ENCODE measurements at places on chromosomes 7 and 10. TPM values are rescaled to one million over a fixed set of nuclear protein-coding genes. Genes with fewer than 3 reads are reported as not detected.

DNA sequence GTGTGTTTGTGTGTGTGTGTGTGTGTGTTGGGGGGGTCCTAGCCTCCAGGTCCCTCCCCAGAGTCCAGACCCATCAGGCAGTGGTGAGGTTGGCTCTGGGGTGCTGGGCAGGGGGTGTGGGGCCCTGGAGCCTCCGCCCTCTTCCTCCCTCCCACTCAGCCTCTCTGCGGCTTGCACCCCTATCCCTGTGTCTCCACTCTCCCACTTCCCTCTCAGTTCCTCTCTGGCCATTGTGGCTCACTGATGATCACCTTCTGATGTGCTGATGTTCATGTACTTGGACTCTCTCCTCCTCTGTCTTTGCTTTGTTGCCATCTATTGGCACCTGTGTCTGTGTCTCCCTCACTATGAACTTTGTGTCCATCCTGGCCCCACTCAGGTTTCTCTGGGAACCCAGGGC is 298.7 kb downstream of the ZEB1 start:
- DNase-seq = no peak
- no peak overlapping the region for H3K27ac ChIP-seq
- H3K4me1 ChIP-seq = no peaks in the 10 kb centered on the region
- no peaks in the 10 kb centered on the region for H3K36me3 ChIP-seq

Gene MYH16
- total RNA-seq = not detected

Gene LDB3
- total RNA-seq = not detected

- H3K27me3 ChIP-seq = peaks cover 61% of the 10 kb centered on the region
- no peaks in the 10 kb centered on the region for H3K36me3 ChIP-seq
- no peak for DNase-seq
- H3K4me3 ChIP-seq = no peak overlapping the region
Measured at GRCh38 chr10:13724484-13724883, 137.7 kb downstream of the PRPF18 start.

Gene CYP3A5
- total RNA-seq = 0.96 TPM

DNA sequence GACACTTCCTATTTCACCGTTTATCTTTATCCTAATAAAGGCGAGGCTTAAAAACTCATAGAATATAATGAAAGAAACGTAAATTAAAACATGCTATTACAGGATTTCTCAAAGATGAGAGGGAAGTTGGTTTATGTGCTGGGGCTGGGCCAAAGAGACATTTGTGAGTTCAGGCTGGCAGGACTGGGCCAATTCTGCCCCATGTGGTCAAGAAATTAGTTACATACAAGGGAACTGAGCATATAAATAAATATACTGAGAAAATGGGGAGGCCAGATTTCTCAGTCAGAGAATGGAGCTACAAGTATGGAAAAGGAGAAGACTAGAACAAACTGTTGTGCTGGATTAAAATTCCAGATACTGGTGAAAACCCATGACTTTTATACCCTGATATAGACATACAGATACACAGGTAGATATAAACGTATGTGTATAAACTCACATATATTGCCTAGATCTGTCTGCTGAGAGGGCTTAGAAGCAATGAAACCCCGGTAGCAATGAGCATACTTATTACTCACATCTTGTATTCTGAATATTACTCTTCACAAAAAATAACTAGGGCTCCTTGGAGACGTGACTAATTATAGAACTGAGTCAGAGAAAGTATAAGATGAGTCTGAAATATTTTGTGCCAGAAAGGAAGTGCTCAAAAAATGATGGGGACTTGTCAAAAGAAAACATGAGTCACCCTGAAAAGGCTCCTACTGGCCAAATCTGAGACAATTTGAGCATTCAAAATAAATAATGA is 155.7 kb upstream of the FGFR2 start:
- no peak overlapping the region for H3K4me3 ChIP-seq
- H3K27me3 ChIP-seq = no peaks in the 10 kb centered on the region
- no peaks in the 10 kb centered on the region for H3K36me3 ChIP-seq
- no peak overlapping the region for H3K27ac ChIP-seq

Gene PURB
- 12.7 TPM for total RNA-seq

DNA sequence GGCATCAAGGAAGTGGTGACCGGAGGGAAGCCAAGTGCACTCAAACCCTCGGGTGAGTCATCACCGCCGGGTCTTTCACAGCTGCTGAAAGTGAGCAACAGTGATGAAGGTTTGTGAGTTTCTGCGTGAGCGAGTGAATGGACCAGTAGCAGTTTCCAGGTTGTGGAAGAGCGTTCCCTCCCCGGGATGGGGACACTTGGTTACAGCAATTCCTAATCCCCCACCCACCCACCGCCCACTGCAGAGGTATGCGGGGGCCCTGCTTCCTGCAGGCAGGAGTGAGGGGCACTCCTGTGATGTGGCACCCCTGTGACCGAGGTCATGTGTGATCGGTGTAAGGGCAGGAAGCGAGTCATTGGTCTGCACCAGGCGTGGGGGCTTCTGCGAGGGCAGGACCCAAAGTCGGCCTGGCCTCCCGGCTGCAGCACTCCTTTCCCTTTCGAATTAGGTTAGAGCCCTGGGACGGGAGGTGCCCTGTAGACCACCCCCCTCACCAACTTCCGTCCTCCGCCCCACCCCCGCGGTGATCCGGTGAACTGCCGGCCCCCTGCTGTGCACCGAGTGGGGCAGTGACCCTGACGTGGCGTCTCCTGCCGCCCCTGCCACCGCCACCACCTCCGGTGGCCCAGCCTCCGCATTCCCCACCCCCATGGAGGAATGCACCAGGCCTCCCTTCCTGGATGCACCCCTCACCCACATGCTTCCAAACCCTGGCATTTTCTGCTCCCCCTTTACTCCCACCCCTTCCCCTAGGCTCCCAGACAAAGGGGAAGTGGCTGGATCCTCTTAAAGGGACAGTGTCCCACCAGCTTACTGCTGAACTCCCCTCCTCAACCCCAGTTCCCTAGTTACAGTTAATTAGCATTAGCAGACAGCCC is 10.9 kb downstream of the LIMK1 start:
- H3K4me3 ChIP-seq = peak overlapping the region; percentile 12
- H3K27me3 ChIP-seq = no peaks in the 10 kb centered on the region
- peaks cover 15% of the 10 kb centered on the region for H3K4me1 ChIP-seq
- peak overlapping the region; percentile 45 for H3K27ac ChIP-seq

Gene FAS
- 0.36 TPM for total RNA-seq

DNA sequence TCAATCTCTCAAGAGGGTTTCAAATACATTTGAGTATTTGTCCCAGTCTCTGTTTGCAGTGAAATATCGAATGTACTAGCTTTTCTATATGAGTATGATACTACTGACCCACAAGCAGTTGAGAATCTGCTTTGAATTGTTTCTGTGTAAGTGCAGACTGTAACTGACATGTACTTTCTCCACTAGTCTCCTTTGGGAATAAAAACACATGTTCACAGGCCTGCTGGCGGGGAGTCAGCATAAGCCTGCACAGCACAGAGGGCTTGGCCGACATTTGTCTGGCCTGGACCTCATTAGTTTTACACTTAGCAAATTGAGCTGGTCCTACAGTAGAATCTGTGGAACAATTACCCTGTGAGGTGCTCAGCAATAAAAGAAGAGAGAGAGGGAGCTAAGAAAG is 72.6 kb downstream of the ITGB8 start:
- no peaks in the 10 kb centered on the region for H3K36me3 ChIP-seq
- no peaks in the 10 kb centered on the region for H3K27me3 ChIP-seq
- H3K4me1 ChIP-seq = no peaks in the 10 kb centered on the region
- H3K27ac ChIP-seq = no peak overlapping the region
- H3K4me3 ChIP-seq = no peak overlapping the region
- no peak for DNase-seq
